ENCODE measurements at places on chromosomes 7 and 10.

DNA sequence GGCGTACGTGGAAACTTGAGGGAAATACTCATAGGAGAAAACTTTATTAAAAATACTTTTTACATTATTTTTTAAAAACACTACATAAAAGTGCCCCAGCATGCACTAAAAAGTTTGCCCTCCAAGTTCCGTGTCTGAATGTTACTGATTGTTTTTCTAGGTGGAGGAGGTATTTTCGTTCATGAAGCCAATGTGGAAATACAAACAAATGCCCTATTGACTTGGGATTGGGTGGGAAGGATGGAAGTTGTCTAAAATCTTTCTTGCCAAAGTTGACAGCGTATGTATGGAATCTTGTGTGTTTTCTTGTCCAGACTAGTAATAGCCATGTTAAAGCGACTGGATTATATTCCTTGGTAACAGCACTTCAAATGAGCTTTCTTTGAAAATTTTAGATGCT, 1.2 kb downstream of the PROSER2 start:
- no peak for DNase-seq

DNA sequence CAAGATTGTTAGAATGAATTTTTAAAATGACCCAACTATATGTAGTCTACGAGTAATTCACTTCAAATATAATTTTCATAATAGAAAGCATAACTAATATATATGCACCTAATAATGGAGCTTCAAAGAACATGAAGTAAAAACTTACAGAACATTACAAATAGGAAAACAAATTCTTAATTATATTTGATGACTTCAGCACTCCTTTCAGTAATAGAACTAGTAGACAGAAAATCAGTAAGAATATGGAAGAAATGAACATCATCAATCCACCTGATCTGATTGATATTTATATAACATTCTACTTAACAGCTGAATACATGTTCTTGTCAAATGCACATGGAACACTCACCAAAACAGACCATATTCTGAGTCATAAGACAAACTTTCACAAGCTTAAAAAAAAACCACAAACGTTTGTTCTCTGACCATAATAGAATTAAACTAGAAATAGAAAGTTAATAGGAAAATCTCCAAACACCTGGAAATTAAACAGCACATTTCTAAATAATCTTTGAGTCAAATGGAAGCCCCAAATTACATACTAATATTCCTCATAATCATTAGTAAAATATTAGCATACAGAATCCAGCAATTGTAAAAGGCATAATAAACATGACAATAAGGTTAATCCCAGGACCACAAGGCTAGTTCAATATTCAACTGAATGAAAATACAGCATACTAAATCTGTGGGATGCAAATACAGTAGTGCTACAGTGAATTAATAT, 48.0 kb downstream of the BRAF start:
- DNase-seq: no peak

- DNase-seq: peak; percentile 64
Observed at GRCh38 chr7:6516387-6516983, 34.8 kb downstream of the GRID2IP start.

DNA sequence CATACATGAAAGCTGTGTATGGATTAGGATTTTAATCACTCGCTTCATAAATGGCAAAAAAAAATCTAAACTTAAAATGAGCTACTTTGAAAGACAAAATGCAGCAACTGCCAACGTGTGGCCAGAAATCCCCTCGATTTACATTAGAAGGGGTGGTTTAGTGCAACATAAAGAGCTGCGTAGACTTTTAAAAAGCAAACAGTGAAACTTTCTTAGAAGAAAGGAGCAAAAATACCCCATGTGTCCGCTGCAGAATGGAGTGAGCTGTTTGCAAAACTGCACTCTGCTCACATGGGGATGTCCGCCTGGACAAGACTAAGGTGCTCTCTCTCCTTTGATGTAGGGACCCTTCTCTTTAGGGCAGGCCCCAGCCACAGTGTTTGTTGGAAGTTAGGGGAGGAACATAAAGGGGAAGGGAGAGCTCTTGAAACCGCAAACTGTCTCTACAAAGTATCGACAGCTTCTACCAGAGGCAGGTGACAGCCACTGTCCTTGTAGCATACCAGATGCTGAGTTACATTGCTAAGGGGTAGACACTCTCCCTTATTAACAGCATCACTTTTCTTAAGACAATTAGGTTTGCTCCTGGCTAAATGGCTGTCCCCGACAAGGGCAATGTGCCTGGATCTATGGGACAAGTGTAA, 528.1 kb downstream of the KCNMA1 start:
- no peak for DNase-seq

Measured in NCI-H2029 treated with DMSO at 0.1 percent for 48 hours (cell line).